ENCODE measurements at places on chromosomes 1 and 21.

- DNase-seq = no peak
Observed at GRCh38 chr1:230099465-230099864, 32.4 kb downstream of the GALNT2 start.

- no peak for DNase-seq
Observed at GRCh38 chr1:63928186-63929105, 154.6 kb downstream of the ROR1 start.

- no peak for DNase-seq
Observed at GRCh38 chr1:94698759-94699502, 121.2 kb upstream of the SLC44A3 start.

DNA sequence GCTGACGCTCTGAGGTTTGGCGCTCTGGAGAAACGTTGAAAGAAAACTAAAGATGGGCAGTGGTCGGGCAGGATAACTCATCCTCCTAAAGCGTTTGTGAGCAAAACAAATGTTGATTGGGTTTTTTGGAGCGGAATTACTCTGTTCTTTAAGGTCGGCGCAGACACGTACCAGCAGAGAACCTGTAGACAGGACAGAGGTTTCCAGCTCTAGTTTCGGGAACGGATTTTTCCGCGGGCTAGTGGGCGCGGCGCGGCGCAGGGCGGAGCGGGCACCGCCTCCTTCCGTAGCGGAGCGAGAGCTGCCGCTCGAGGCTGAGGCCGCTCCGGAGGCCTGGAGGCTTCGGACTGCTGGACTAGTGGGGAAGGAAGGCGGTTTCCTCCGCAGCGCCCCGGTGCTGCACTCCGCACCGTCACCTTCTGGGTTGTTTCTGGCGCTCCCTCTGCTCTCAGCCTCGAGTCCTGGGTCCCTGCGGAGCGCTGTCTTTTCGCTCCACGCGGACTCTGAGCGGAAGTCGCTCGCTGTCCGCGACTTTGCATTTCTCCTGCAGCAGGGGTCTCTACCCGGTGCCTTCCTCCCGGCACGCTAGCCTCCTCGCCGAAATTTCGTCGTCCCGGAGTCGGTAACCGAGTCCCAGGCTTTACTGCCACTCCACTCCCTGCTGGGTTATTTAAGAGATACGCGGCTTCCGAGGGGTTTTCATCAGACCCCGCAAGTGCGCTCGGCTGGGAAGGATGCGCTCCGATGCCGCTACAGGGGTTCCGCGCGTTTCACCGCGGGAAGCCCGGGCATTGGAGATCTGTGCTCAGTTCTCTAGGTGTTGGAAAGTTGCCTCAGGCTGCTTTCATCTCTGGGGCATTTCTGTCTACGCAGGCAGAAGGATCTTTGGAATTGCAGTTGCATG lies 7.0 kb downstream of the FOXD2 start:
- no peak for DNase-seq

GRCh38 chr1:3188150-3188971 lies 119.4 kb downstream of the PRDM16 start:
- DNase-seq = no peak

GRCh38 chr1:187415065-187415464 lies 586.3 kb downstream of the PLA2G4A start:
- DNase-seq = no peak

- DNase-seq = peak; percentile 45
Observed at GRCh38 chr1:116504308-116505156, 66.3 kb downstream of the CD58 start.

Measured in NCI-H460 (cell line).